Activated T-helper 1 cell treated with anti-CD3 and anti-CD28 coated beads, Interleukin-2, amount 50 U/mL, for 16 hours (primary cell): ENCODE measurements at places on chromosomes 16 and 17.
A peak's percentile ranks its signal among the peaks of the same experiment; 100 is the strongest.

DNA sequence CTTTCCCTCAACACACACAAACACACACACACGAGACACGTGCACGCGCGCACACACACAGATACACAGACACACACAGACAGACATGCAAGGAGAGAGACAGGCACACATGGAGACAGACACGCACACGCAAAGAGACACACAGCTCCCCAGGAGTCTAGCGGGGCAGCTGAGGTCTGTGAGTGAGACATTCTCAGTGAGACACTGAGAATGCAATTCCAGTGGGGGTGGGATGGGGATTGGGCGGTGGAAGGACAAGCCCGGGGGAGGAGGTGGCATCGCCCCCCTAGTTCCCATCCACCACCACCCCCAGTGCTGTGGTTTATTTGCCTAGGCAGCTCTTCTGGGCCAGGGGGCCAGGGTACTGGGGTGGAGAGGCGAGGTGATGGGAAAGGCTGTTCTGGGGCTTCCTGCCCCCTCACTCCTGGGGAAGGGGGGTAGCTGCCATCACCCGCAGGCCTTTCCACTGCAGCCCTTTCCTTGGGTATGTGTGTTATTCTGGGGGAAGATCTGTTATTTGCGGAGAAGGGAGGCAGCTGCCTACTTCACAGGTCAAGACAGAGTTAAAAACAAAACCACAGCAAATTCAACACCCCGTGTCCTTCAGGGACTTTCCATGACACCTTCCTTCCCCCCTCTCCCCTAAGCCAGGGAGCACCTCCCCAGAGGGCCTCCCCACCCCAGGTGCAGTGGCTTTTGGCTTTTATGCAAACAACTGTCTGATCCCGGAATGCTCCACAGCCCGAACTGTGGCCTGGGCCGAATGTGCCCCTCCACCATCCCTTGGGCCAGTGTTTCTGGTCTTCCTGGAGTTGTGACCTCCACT, 18.0 kb downstream of the GRB7 start:
- DNase-seq: peak; percentile 44

DNA sequence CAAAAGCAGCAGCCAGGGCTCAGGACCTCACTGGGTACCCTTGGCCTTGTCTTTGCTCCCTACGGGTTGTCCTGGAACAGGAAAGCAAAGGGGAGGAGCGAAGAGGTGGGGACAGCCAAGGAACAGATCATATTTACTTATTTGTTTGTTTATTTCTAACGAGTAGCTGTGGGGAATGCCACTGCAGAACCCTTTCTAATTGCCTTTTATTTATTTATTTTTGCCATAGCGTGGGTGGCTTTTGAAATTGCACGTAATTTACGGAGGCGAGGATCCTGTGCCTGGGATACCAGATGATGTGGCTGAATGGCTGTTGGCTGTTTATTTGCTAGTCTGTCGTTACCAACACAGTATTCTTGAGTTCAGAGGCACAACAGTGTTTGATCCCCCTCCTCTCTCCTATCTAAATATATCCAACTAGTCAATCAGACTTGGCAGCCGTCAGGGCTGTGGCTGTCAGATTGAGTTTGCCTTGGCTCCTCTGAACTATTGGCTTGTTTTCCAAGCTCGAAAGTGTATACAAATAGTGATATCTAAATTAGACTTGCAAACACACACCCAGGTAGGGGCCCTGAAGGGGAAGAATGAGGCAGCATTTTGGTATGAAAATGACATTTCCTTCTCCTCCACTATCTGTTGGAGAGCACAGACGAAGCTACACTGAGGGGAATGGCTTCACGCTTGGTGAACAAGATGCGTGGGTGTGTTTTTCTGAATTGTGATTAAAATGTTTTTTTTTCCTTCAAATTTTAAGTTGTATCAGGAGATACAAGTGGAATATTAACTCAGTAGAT, 110.4 kb downstream of the MSI2 start:
- no peak for DNase-seq

GRCh38 chr16:88298833-88299745, 83.7 kb upstream of the ZNF469 start:
- no peak for DNase-seq

- no peak for DNase-seq
Observed at GRCh38 chr17:58684003-58684402, 7.8 kb downstream of the TEX14 start.

DNA sequence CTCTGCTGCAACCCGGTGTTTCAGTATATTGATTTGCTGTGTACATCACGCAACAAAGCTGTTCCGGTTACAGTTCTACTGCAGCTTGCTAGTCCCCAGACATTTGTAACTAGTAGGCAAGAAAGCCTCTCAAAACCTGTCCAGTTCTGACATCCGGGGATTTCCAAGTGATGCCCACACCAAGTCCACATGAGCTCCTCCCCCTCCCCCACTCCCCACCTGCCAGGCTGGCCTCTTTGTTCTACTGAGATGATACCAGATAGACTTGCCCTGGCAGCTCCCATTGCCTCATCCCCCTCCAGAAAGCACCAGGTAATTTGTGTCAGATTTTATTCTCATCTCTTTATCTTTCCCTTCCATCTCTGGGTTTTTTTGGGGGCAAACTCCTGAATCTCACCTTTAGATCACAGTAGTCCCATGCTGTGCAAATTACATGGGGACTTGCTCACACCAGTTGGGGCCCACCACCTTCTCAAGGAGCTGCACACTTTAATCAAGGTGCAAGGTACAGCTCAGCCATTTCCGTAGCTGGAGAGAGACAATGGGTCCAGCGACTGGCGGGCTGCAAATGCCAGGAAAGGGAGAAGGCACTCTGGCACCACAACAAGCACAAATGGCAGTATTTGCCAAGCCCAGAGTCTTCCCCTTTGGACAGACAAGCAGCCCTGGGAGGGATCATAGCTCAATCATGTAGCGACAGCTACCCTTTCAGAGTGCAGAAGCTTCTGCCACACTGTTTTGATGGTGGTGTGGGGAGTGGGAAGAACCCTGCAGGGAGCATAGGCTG, 183.1 kb downstream of the CYLD start:
- no peak for DNase-seq

DNA sequence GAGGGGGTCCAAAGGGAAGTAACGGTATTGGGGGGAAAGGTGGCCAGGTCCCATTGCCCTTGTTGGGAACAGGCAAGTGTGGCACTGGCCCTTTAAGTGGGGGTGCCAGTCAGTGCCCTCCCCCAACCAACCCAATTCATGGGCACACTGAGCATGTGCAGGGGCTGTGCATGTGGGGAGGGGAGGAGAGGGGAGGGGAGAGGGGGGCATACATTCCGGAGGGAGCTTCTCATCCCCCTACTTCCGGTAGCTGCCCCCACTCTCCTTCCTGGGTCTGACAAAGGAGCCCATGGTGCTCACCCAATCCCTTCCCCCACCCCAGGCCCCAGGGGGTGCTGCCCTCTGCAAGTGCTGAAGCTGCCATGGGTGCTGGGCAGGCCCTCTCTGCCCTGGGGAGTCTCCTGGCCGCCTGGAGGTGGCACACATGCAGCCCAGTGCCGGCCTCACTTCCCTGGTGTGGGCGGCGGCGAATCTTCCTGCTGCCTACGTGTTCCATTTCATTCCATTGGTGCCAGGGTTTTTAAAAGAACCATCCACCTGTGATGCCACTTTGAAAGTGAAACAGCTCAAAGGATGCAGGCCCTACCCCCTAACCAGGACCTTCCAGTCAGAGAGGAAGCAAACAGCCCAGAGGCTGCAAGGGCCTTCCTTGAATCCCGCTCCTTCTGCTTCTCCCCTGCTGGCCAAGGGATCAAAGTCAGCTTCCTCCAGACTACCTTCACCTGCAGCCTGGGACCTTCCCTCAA, 11.0 kb downstream of the HEXIM2 start:
- no peak for DNase-seq

GRCh38 chr17:37827905-37828650, 83.2 kb upstream of the HNF1B start:
- DNase-seq: no peak

GRCh38 chr16:64425381-64425780, 696.5 kb downstream of the CDH11 start:
- no peak for DNase-seq

DNA sequence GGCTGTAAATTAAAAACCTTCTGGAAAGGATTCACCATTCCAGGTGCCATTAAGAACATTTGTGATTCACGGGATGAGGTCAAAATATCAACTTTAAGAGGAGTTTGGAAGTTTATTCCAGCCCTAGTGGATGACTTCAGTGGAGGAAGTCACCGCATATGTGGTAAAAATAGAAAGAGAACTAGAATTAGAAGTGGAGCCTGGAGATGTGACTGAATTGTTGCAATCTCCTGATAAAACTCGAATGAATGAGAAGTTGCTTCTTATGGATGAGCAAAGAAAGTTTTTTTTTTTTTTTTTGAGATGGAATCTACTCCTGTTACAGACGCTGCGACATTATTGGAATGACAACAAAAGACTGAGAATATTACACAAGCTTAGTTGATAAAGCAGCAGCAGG, 26.7 kb downstream of the CCL4 start:
- DNase-seq: no peak

DNA sequence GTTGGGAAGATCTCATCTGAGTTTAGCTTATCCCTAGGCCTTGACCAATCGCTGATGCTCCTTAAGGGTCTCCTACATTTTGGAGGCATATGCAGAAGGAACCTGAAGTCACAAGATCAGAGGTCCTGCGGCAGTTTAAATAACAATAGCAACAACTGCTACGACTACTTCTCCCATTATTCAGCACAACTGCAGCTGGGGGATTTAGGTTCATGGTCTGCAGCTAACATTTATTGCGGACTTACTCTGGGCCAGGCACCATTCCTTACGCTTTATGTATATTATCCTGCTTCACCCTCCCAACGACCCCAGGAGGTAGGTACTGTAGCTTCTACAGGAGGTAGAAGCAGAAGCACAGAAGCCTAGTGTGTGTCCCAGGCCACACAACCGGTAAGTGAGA, 59.5 kb downstream of the AKAP1 start:
- DNase-seq: no peak

GRCh38 chr17:19780846-19781245, 32.7 kb upstream of the ALDH3A1 start:
- no peak for DNase-seq

- no peak for DNase-seq
Observed at GRCh38 chr17:45227101-45227925, 5.6 kb downstream of the FMNL1 start.

GRCh38 chr16:85665929-85666328, 22.8 kb downstream of the GINS2 start:
- no peak for DNase-seq

- no peak for DNase-seq
Observed at GRCh38 chr16:87579691-87580090, 22.6 kb upstream of the JPH3 start.

DNA sequence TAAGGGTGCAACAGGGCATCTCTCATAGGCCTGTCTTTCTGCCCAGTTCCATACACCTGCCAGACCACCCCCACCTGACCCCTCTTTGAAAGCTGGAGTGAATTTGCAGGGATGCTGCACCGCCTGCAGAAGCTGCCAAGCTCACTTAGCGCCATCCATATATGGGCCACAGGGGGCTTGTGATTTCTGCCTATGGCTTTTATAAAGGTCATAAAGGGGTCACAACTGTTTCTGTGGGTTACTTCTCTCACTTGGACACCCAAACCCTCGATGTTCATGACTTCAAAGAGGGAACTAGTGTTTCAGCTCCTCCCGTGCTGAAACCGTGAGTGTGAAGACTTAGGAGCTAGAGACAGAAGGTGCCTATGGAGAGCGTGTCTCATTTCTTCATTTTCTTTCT, 23.9 kb upstream of the MEAK7 start:
- no peak for DNase-seq

- DNase-seq: no peak
Observed at GRCh38 chr16:61581417-61582046, 454.7 kb downstream of the CDH8 start.

DNA sequence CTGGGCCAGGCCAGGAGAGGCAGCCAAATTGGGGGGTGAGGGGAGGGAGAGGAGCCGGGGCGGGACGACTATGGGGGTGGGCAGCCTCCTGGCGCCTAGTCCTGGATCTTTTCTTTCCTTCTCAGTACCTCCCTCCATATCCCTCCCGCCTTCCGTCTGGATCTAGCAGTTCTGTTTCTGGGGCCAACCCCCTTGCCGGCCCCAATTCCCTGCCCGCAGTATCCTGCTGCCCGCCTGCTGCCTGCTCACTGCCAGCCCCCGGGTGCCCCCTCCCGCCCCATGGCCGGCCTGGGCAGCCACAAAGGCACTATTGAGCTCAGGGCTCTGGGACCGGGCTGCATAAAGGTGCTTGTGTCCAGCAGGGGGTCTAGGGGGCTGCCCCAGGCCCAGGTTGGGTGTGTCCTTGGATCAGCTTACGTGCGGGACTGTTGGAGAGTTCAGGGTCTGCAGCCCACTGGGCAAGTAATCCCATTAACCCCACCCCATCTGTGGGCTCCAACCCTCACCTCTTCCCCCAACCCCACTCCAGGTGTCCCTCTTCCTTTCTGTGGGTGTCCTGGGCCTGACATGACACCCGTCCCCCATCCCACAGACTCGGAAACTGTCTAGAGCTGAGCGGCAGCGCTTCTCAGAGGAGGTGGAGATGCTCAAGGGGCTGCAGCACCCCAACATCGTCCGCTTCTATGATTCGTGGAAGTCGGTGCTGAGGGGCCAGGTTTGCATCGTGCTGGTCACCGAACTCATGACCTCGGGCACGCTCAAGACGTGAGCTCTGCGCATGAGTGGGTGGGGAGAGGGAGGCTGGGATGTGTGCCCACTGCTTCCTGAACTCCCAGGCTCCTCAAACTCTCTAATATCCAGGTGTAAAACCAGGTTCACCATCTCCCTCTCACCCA, 2.0 kb downstream of the WNK4 start:
- DNase-seq: no peak

DNA sequence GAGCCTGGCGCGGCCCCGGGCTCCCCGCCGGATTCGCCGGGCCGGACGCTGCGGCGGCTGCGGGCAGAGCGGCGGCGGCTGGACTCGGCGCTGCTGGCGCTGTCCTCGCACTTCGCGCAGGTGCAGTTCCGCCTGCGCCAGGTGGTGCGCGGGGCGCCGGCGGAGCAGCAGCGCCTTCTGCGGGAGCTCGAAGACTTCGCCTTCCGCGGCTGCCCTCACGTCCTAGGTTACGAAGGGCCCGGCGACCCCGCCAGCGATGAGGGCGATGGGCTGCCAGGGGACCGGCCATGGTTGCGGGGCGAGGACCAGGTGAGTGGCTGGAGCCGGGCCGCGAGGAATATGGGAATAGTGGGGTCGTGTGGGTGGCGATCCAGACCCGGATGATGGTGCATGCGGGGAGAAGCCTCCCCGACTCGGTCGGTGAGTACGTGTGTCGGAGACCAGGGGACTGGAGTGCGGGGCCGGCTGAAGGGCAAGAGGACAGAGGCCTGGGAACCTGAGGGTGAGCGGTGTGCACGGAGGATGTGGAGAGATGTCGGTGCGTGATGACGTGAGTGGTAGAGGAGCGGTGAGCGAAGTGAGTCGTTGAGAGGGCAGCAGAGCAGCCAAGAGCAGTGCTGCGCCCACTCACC, 517 bp downstream of the RUNDC1 start:
- peak; percentile 26 for DNase-seq

GRCh38 chr17:15507001-15507400, 39.6 kb upstream of the CDRT4 start:
- no peak for DNase-seq

DNA sequence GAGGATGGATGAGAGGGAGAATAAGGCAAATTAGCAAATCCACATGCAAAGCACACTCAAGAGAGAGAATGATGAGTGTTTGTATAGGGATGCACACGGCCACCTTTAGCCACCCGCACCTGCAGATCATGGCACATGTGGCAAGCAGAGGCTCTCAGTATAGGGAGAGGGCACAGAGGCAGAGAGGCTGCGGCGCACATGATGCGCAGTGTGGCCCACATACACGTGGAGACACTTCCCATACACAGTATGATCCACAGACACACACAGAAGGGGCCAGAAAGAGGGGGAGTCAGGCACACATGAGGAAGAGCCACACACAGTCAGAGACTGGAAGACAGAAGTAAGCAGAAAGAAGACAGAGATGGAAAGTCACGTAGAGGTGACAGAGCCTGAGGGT, 6.5 kb upstream of the CHD3 start:
- DNase-seq: no peak
